SIG-M5 (cell line): ENCODE measurements at places on chromosomes 12 and 14.

DNA sequence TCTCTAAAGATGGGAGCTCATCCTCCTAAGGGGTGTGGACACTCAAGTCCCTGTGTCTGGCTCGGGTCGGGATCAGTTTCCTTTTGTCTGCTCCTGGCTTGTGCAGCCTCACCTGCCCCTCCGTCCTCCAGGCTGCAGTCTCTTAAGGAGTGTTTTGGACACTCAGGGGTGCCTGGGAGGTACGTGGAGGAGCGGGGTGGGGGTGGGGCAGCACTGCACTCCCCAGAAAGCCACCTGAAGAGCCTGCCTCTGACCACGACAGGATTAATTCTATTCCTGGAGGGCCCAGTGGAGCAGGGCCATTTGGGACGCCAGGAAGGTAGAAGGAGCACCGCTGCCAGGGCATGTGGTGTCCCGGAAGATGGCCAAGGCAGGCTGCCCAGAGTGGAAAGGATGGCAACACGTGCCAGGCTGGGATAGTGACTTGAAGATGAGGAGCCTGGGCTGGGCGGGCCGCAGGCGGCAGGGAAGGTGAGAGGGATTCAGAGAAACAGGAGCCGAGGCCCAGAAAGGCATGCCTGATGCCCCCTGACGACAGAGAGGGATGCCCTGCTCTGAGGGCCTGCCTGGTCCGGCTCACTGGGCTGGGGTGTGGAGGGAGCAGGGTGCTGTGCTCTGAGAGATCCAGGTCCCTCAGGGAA is 14.8 kb upstream of the LRTM2 start:
- DNase-seq: no peak

- no peak for DNase-seq
Measured at GRCh38 chr12:64890873-64891468, 66.5 kb downstream of the TBC1D30 start.

GRCh38 chr12:3717283-3717898 is 35.5 kb downstream of the CRACR2A start:
- no peak for DNase-seq

DNA sequence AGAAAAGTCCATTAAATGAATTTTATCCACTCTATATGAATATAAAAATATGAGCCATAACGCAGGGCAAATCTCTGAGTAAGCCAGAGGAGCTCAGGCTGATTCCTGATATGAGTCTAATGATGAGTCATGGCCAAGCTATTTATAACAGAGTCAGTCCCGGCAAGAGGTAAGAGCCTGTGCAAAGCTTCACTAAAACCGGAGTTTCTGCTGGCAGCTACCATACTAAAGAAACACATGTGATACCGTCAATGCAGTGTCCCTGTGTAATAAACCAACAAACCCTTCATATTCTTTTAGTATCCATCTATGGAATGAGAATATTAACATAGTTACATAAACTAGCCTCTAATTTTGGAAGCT is 319.4 kb downstream of the KCNC2 start:
- no peak for DNase-seq

- no peak for DNase-seq
Measured at GRCh38 chr12:53166837-53167236, 13.7 kb upstream of the ZNF740 start.

GRCh38 chr12:115155665-115156645 is 472.0 kb upstream of the TBX3 start:
- DNase-seq: no peak
